ENCODE measurements at places on chromosomes 4 and X. TPM values are rescaled to one million over a fixed set of nuclear protein-coding genes. Genes with fewer than 3 reads are reported as not detected.

DNA sequence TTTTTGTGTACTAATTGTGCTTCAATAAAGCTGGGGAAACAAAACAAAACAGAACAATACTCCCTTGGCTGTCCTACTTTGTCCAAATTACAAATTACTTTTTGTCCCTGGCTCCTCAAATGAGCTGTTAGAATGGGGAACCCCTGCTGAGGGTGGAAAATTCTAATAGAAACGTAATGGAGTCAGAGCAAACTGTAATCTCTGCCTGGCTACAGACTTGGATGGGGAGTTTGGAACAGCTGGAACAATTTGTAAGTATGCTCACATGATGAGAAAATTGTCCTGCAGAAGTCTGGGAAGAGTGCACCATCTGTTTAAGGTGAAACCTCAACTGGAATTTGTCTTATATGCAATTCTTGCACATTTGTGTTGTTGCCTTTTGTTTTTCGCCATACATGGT, 364.4 kb upstream of the CLNK start:
- no peak for DNase-seq

- no peak for DNase-seq
Measured at GRCh38 chr4:140271553-140271952, 101.9 kb upstream of the SCOC start.

DNA sequence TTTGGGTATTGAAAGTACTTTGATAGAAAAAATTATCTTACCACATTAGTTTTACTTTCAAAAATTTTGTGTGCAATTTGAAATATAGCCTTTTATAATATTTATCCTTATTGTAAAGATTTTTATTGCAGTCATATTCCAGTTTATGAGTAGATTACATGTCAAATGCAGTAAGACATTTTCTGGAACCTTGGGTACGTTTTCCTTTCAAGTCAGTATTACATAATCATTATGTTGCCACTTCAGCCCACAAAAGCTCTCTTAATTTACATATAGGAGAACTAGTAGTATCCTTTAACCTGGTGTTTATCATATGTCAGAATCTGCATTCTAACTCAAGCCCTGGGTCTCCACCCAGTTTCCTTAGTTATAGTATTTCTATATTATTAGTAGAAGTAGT, 98.5 kb downstream of the CENPC start:
- DNase-seq, result no peak

GRCh38 chr4:122826079-122826527, 528 bp upstream of the FGF2 start:
- DNase-seq, result no peak

GRCh38 chrX:136126872-136127406, 20.4 kb upstream of the FHL1 start:
- DNase-seq, result no peak

DNA sequence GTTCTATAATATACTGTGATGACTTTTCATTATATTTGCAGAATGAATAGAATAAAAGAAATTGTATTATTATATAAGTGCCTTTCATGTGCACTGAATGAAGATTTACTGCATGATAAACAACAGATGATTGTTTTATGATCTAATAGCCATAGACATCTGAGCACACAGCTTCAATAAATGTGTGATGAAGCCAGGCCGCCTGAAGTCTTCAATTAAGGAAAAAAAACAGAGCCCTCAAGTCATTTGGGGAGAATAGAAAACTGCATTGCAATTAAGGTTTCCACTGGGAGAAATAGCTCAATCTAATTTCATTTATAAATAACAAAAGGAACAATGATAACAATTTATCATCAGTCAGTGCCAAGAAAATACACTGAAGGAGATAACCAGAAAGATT, 955.2 kb downstream of the FSTL5 start:
- DNase-seq, result no peak

- DNase-seq, result no peak
Measured at GRCh38 chrX:1852082-1852481, 237.2 kb downstream of the ASMT start.

DNA sequence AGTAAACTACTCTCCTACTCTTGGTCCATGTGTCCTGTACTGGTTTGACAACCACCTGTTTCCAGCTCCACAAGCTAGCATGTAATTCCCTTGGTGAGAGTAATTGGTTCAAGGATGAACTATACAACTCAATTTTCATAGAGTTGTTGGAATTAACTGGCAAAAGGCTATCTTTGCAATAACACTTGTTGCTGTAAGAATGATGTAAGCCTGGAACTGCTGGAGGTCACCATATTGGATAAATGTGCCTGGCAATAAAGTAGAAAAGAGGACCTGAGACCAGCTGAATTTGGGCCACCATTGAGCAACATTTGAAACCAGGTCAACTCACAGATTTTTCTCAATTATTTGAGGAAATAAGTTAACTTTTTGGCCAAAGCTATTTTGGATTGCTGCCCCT, 175.5 kb downstream of the CAMK2D start:
- no peak for DNase-seq

ASB11 gene
- polyA plus RNA-seq, result not detected

WNK3 gene
- polyA plus RNA-seq, result 0.13 TPM

PABPC5 gene
- not detected for polyA plus RNA-seq

CTAG1A gene
- not detected for polyA plus RNA-seq

All from CD8-positive, alpha-beta memory T cell (primary cell).